H4 (cell line): ENCODE measurements at places on chromosomes 4 and X. TPM values are rescaled to one million over a fixed set of nuclear protein-coding genes. Genes with fewer than 3 reads are reported as not detected.

DNA sequence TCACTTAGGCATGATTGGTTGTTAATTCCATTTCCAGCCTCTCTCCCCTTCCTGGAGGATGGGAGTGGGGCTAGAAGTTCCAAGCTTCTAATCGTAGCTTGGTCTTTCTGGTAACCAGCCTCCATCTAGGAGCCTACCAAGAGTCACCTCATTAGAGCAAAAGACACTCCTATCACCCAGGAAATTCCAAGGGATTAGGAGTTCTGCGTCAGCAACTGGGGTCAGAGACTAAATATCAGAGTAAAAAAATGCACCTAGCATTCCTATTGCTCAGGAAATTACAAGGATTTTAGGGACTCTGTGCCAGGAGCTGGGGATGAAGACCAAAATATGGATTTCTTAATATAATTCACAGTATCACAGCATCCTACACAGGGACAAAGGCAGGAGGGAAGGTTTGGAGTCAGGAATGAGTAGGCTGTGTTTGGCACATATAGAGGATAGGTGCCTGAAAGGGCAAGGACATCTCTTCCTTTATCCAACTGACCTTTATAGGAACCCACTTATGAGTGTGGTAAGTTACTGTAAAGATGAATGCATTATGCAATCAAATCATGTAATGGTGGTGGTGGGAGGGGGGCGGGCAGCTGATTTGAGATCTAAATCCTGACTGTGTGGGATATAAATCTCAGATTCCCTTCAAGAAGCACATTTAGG lies 30.5 kb upstream of the LIMCH1 start:
- peak; percentile 25 for DNase-seq

- DNase-seq, result no peak
Measured at GRCh38 chrX:13283512-13283911, 36.3 kb downstream of the ATXN3L start.

GRCh38 chrX:150635952-150636351 lies 57.2 kb upstream of the MTMR1 start:
- no peak for DNase-seq

DNA sequence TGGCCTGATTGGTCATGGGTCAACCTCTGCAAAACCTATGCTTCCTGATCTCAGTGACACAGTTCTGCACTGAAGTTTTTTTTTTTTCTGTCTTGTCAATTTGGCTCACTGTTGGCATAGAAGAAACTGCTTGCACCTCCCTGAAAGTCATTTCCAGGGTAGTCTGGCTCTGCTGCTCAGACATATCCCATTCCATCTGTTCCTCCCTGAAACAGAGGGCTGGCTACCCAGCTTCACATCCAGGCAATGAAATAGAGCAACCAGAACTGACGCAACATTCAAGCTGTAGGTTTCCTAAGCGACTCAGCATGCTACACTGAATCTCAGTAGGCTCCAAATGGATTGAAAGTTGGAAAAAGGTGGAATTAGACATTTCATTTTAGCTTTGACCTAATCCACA lies 176.8 kb upstream of the MBNL3 start:
- no peak for DNase-seq

DNA sequence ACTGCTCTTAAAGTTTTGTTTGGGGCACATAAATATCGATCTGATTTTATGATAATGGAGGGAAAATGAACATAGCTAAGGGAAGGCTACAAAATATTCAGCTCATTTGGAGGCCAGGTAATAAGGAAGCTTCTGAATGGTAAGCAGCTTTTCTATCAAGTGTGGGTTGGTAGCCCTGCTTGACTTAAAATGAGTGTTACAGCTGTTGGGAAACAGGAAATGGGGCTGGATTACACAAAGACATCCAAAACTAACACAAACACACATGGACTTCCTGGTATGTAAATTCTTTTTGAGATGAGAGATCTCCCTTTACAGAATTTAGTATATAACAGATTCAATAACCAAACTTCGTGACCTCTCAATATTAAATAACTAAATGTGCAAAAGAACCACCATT lies 58.0 kb downstream of the FGF16 start:
- DNase-seq, result peak; percentile 11

GRCh38 chr4:136881666-136882065 lies 650.6 kb downstream of the PCDH18 start:
- DNase-seq, result no peak

DNA sequence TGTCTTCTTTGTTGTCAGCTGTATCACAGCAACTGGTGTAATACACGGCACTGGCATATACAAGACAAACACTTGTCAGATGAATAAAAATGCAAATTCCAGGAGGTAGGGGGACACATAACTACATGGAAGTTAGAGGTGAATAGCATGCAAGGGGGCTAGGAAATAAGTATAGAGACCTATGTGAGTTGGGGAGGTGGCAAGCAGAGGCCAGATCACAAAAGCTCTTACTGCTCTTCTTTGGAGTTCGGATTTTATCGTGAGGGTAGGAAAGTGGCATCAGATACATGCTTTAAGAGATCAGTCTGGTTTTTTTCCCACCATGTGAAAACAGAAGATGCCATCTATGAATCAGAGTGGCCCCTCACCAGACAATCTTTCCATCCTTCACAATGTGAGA lies 2.8 kb upstream of the SRP72 start:
- DNase-seq, result no peak

GRCh38 chrX:39480963-39481362 lies 616.8 kb downstream of the BCOR start:
- DNase-seq, result peak; percentile 9

DNA sequence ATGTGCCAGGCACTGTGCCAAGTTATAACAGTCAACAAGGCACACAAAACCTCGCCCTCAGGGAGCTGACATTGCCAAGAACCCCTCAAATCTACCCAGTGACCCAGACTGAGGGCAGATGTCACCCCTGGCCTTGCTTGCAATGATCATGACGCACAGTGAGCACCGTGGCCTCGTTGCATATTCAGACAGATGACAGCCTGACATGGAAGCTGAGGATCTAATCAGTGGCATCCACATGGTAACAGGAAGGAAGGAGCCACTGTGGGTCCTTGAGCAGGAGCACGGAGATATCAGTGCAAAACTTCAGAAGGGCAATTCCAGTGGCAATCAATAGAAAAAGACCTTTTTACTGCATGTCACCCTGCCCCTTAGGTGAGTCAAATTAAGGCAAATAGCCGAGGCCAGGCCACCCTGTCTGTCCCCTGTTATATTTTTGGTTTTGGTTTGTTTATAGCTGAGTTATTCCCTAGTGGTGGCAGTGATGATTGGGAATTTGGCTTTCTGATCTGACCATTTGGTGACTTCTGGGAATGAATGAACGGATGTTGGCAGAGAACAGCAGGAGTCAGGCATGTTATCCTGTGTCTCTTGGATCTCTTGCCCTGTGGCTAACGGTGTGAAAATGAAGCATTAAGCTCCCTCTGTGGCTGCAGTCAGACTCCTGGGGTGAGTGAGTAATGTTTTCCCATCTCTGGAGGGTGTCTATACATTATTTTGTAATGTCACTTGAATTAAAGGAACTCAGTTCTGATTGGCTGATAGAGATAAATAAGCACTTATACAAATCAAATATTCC lies 20.4 kb downstream of the WDR13 start:
- DNase-seq, result peak; percentile 25

DNA sequence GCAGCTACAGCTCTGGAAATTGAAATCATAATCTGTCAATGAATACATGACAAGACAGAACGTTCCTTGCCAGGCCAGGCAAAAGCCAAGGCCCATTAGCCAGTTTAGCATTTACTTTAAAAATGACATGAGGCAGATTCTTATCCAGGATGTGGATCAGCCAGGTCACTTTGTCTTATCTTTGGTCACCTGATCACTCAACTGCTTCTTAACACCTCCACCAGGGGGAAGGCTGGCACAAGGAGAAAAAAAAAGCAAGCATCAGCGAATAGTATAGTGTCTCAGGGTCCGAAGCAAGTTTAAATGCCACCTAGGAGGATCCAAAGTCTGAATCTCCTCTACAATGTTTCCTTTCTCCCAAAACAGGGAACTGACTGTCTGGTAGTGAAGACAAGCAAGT lies 18.8 kb downstream of the ATP1B4 start:
- peak; percentile 31 for DNase-seq

DNA sequence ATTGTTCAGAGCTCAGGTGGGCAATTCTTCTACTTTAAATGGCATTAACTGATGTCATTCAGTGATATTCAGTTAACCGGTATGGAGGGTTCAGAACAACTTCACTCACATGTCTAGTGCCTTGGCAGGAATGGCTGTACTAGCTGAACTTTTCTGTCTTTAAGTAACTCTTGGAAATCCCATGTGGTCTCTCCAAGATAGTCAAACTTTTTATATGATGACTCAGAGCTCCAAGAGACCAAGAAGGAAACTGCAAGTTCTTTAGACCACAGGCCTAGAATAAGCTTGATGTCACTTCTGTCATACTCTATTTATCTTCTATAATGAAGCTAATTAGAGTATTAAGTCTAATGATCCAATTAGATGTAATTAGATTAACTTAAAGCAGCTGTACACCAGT lies 24.9 kb downstream of the LHFPL1 start:
- DNase-seq, result peak; percentile 23

GRCh38 chrX:132023896-132024386 lies 839 bp downstream of the STK26 start:
- DNase-seq, result peak; percentile 18

DNA sequence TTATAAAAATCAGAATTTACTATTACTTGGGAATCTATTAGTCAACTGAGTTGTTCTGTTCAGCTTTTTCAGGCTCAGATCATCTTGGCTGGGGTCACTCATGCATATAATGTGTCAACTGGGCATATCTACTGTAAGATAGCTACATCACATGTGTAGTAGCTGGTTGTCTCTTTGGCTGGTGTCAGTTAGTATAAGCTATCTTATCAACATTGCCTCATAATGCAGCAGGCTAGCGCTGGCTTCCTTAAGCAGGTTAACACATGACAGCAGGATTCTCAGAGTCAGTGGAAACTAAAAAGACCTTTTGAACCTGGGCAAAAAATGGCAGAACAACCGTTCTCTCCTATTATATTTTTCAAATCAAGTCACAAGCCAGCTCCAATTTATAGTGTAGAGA lies 378.3 kb upstream of the PCDH10 start:
- DNase-seq, result no peak

DNA sequence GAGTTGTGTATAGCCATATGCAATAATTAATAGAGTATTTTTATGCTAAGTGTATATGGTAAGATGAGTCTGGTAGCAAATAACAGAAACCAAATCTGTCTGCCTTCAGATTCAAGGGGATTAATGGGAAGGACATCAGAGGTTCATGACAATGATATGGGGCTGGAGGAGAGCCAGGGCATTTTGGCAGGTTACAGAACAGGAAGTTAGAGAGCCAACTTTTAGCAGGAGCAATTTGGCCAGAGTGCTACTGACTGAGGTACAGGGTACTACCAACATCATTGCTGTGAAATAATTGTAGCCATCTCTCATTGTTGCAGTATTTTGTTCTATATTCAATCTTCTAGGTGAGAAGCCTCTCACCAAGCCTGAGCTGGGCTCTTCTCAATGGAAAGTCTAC lies 210.9 kb upstream of the FAM47A start:
- DNase-seq, result no peak

GRCh38 chr4:145380123-145380522 lies 101.5 kb upstream of the SMAD1 start:
- DNase-seq, result no peak

GRCh38 chrX:8586953-8587352 lies 122.3 kb downstream of the VCX3B start:
- no peak for DNase-seq

GRCh38 chrX:153723351-153724251 lies 586 bp downstream of the BCAP31 start:
- peak; percentile 37 for DNase-seq

GRCh38 chr4:118740869-118741268 lies 55.7 kb downstream of the METTL14 start:
- peak; percentile 9 for DNase-seq

- DNase-seq, result no peak
Measured at GRCh38 chr4:185304541-185304940, 91.2 kb downstream of the LRP2BP start.

GRCh38 chrX:39481621-39482020 lies 616.1 kb downstream of the BCOR start:
- no peak for DNase-seq

- no peak for DNase-seq
Measured at GRCh38 chrX:21998037-21998436, 34.1 kb upstream of the PHEX start.

GRCh38 chrX:68830419-68831404 lies 1.9 kb downstream of the EFNB1 start:
- DNase-seq, result no peak

- no peak for DNase-seq
Measured at GRCh38 chr4:177530561-177530960, 88.3 kb upstream of the AGA start.

GRCh38 chr4:36316607-36317006 lies 35.2 kb downstream of the DTHD1 start:
- no peak for DNase-seq

DNA sequence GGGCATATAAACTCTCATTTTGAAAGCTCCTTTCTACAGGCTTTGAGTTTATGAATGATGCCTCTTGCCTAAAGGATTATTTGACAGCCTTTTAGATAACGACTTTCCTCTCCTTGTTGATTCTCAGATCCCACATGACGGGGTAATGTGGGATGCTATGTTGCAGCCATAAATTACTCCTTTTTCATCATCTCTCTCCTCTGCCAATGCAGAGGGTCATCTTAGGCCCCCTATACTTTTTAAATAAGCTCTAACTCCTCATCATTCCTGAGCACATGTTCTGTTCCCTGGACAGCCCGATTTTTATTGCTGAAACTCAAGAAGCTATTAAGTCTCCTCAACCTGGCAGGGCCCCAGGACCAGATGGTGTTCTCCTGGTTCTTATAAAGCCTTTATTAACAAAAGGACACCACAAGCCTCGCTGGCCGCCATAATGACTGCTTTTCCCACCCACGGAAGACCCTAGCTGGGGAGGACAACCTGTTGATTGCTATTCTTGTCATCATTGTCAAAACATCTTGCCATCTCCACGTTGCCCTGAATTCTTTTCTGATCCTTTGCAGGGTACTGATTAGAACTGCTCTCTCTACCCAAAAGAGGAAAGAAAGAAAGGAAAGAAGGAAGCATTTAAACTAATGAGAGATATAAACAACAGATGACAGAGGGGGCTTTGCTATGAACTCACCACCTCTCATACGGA lies 150.7 kb downstream of the DHX15 start:
- no peak for DNase-seq

GRCh38 chr4:24816797-24817196 lies 21.4 kb downstream of the SOD3 start:
- DNase-seq, result no peak

Gene ITM2A
- 1.6 TPM in 1 of 2 replicates, not detected in the other for total RNA-seq

Gene F8A3
- total RNA-seq, result 0.41 and 5.0 TPM in 2 replicates

Gene ARAP2
- total RNA-seq, result 7.3 and 18.8 TPM in 2 replicates

Gene DMD
- total RNA-seq, result 9.3 and 13.3 TPM in 2 replicates

Gene ARX
- not detected in 2 replicates for total RNA-seq

Gene HTATSF1
- 47.6 and 58.8 TPM in 2 replicates for total RNA-seq

Gene NAP1L5
- not detected in 2 replicates for total RNA-seq

Gene PAK3
- total RNA-seq, result 0.56 and 0.68 TPM in 2 replicates

Gene IBSP
- not detected in 2 replicates for total RNA-seq

Gene PRRG3
- not detected in 2 replicates for total RNA-seq

Gene MAGEE2
- not detected in 2 replicates for total RNA-seq

Gene COL4A6
- total RNA-seq, result 0.21 and 0.58 TPM in 2 replicates

Gene BMX
- total RNA-seq, result not detected in 2 replicates

Gene CWH43
- total RNA-seq, result not detected in 2 replicates
